ENCODE measurements at places on chromosomes 4 and X.

DNA sequence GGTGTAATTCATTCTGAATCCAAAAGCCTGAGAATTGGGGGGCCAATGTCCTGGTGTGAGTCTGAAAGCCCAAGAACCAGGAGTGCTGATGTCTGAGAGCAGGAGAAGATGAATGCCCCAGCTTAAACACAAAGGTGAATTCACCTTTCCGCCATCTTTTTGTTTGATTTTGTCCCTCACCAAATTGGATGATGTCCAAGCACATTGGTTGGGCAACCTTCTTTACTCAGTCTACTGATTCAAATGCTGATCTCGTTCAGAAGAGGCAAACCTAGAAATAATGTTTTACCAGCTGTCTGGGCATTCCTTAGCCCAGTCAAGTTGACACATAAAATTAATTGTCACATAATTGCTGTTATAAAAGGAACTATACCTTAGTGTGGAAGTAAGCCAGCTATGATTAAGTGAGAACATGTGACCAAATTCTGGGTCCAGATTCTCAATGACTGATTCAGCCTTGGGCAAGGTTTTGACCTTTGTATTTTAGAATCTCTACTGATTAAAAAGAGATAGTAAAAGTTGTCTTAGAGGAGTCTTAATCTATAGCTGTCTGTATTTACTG, 34.5 kb upstream of the SLC4A4 start:
- no peak for DNase-seq

GRCh38 chrX:16137416-16138107, 14.2 kb downstream of the GRPR start:
- no peak for DNase-seq

DNA sequence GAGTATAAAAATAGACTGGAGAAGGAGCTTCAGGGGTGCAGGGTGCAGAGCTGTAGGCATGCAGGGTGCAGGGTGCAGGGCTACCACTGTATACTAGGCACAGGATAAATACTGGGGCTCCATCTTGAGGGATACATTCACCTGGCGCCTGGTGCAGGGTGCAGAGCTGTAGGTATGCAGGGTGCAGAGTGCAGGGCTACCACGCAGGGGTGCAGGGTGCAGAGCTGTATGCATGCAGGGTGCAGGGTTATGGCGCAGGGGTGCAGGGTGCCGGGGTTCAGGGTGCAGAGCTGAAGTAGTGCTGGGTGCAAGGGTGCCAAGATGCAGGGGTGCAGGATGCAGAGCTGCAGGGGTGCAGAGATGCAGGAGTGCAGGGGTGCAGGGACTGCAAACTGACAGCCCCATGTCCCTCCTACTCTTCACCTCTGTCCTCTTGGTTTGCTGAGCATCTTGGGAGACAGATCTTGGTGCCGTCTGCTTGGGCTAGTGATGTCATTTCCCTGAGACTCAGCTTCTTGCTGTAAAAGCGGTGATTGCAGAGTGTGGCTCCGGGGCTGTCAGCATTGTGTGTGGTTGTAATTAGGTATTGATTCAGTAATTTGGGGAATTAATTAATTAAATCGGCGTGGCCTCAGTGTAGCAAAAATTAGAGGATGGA, 91.2 kb downstream of the ADRA2C start:
- DNase-seq, result no peak

DNA sequence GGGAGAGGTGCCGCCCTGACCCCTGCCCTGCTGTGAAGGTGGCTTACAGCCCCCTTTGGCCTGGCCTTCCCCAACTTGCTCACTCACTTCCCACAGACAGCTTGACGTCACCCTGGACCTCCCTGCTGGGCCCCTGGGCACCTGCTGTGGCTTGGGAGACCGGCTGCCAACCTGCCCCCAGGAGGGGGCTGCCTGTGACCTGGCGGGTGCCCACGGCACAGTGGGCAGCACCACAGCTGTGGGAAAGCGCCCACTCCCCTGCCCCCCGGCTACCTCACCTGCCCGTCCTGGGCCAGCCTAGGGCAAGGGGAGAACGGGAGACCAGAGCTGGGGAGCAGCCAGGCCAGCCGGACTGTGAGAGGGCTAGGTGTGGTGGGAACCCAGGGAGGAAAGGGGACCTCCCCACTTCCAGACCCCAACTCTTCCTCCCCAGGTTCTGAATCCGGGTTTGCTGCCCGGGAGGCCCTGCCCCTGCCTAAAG, 2.4 kb upstream of the ZFP92 start:
- no peak for DNase-seq

- no peak for DNase-seq
These were observed 65.8 kb upstream of the SLC4A4 start for GRCh38 chr4:71272976-71273375.

GRCh38 chrX:39619182-39620009, 478.4 kb downstream of the BCOR start:
- DNase-seq, result no peak

DNA sequence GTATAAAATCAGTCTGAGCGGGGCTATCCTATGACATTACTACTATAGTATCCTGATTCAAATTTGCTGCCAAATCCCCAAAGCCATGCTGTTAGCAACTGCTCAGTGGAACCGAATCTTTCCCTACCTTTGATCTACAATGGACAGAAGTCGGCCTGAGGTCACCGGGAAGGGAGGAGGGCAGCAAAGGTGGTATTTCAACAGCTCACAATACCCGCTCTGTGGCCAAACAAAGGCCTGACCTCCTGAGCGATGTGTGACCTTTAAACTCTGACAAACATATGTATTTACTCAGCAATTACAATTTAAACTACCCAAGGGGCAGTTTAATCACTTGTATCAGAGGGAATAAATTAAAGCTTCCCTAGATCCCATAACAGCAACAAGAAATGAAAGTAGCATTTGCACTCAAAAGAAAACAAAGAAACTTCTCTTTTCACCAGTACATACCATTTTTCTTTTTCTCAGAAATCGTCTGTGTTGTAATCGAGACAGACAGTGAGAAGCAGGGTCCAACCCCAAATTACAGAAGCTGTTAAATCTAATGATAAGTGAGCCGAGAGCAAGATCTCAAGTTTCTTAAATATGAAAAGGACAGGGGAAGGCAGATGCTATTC, 11.6 kb upstream of the TMEM128 start:
- DNase-seq, result no peak

DNA sequence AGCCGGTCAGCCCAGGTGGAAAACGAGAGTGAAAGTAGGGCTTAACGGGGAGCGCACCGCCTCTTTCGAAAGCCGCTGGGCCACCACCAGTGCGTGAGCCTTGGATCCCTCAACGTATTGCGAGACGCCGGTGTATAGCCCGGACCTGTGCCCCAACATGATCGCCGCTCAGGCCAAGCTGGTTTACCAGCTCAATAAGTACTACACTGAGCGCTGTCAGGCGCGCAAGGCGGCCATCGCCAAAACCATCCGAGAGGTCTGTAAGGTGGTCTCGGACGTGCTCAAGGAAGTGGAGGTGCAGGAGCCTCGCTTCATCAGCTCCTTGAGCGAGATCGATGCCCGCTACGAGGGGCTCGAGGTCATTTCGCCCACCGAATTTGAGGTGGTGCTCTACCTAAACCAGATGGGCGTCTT, 929 bp downstream of the MAB21L2 start:
- no peak for DNase-seq

DNA sequence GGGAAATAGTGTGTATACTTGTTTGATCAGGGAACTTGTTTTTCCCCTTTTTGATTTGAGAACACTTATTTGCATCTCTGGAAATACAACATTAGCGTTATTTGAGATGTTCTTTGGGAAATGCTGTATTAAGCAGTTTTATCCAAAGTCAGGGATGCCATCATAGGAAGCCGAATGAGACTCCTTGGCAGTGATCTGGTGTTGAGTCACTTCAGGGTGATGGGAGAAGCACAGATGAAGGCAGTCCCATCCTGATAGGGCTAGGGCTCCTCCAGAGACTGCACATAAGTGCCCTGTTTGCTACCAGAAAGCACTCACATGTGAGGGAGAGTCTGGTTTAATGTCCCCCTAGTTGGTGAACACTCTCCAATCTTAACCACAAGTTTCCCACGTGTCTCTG, 62.3 kb downstream of the IL1RAPL1 start:
- no peak for DNase-seq

DNA sequence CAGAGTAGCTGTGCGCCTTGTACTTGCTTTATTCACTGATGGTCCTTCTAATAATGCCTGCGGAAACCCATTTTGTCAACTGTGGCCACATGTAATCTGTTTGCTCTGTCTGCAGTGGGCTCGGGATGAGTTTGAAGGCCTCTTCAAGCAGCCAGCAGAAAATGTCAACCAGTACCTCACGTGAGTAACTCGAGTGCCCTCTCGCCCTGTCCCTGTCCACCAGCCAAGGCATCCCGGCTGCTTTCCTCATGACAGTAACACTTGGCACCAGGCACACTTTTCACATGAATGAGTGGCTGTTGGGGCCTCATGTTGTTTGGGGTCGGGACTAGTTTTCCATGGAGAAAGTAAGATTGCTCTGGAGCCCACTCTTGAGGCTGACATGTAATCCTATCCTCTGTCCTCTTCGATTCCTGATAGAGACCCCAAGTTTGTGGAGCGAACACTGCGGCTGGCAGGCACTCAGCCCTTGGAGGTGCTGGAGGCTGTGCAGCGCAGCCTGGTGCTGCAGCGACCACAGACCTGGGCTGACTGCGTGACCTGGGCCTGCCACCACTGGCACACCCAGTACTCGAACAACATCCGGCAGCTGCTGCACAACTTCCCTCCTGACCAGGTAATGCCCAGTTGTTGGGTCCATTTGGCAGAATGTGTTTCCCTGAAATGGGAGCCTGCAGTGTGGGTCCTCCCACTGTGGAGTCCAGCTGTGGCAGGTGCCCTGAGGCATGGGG, 8.8 kb upstream of the CDK16 start:
- no peak for DNase-seq

DNA sequence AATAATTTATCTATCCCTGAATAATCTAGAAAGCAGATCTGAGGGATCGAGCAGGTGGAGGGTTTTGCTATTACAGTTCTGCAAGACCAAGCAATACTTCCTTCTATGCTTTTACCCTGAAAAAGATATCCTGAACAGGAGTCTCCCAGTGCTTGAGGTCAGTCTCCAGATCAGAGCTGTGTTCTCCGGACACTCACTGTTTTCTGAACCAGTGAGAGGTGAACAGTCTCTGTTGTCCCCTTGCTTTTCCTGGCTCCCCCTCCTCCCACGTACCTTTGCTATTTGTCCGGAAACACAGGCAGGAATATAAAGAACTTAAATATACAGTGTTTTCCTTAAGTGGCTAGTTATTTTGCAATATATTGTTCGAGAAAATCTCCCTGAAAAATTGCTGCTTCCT, 116.6 kb downstream of the ATXN3L start:
- DNase-seq, result no peak

DNA sequence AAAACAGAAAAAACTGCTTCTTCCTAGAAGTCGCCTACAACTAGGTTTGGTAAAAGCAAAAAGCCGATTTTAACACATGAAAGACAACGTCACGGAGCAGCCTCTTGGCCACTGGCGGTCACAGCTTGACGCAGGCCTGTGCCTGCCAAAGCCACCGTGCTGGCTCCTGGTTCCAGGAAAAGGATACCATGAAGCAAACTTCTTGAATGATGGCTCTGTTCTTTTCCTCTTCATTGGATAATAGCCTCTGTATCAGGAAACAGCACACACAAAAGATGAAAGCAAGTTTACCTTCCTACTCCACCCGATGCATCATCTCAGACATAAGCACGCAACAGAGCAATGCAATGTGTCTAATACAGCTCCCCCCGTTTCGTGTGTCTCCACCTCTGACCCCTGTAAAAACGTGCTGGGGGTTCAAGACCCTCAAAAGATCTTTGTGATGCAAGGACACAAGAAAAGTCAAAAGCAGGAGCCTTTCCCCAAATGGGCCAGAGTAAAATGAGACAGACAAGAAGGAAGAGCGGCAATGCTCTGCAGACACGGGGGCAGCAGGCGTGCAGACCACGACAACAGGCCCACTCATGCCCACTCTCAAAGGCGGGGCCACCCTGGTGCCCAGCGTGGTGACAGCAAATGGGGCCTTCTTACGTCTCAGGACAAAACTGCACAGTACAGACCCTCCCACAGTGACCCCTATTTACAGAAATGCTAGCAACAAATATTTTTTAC, 19.4 kb downstream of the GAK start:
- DNase-seq, result no peak

GRCh38 chrX:67734111-67734753, 190.4 kb downstream of the AR start:
- DNase-seq, result no peak

GRCh38 chr4:21625447-21625846, 323.1 kb downstream of the KCNIP4 start:
- no peak for DNase-seq

DNA sequence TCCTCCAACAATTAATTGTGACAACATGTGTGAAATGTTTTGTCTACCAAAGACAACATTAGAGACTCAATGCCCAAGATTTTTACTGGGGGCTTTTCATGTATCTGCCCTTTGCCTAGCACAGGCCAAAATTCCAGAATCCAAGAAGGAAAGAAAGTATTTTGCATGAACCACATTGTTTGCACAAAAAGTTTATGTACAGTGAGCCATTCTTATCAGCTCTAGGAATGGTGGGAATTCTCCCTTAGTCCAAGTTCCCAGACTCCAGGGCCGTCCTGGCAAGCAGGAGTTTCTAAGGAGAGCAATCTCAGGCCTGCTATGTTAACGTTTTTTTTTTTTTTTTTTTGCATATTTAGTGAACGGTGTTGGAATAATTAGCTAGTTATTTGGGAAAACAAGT, 21.6 kb downstream of the GPRASP1 start:
- no peak for DNase-seq

GRCh38 chr4:81984746-81985145, 389.0 kb downstream of the HNRNPD start:
- DNase-seq, result no peak

GRCh38 chr4:147789596-147789995, 57.7 kb downstream of the ARHGAP10 start:
- DNase-seq, result no peak

GRCh38 chr4:11669156-11669555, 240.5 kb upstream of the HS3ST1 start:
- no peak for DNase-seq

- DNase-seq, result no peak
These were observed 63.2 kb downstream of the CD40LG start for GRCh38 chrX:136711147-136711546.

- DNase-seq, result no peak
These were observed 56.4 kb upstream of the TMEM150C start for GRCh38 chr4:82618103-82618720.

GRCh38 chr4:99815597-99816011, 1.0 kb upstream of the DAPP1 start:
- no peak for DNase-seq

DNA sequence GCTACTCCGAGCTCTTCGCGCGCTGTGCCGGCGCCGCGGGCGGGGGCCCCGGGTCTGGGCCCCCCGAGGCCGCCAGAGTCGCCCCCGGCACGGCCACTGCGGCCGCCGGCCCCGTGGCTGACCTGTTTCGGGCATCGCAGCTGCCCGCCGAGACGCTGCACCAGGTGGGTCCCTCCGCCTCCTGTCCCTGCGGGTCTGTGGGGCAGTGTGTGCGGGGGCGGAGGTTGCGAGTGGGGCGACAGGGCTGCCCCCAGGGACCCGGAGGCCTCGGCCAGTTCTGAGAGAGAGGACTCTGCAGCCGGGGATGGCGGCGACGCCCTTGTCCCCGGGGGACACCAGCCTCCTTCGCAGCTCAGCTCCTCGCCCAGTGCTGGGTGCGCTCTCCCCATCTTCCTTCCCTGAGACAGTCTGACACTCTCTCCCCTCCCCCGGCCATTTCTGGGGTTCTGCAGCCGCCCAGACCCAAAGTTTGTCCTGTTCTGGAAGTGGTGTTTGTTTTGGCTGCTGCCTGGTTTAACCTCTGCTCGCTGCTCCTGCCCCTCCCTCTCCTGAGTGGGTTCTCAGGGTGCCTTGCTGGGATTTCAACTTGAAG, 609 bp downstream of the REPS2 start:
- no peak for DNase-seq

Measured in GOT3 (cell line).